ENCODE measurements at places on chromosomes 2 and 18.

- no peak for DNase-seq
These were observed 50.3 kb upstream of the EPC2 start for GRCh38 chr2:148594216-148594615.

DNA sequence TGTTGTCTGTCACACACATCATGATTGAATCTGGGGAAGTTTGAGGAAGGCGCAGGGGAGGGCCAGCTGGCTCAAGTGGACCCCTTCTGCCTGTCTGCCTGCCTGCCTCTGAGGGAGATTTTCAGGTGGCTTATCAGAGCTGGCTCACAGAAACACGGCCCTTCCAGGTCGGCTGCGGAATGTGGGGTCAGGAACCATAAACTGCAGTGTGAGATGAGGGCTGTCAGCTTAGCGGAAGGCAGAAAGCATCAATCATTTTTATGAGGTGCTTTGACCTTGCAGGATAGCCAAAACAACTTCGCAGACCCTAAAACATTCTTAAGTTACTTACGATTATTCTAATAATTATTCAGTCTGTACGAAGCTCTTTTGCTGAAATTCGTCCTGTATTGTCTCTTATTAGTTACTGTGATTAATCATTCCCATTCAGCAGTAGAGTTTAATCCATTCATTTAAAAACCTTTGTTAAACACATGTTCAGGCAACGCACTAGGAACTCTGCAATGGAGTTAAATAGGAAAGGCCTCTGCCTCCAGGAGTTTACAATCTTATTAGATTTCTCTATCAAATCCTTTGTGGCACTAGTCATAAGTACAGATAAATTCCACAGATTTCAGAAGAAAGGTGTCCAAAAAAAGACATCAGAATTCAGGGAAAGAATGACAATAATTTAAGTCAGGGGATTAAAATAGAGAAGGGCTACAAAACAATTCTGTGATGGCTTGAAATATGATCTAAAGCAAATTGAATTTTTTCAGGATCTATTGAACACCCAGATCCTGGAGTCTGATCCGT is 371.6 kb downstream of the HRH4 start:
- no peak for DNase-seq

GRCh38 chr2:129915303-129915840 is 64.1 kb upstream of the RAB6C start:
- DNase-seq, result no peak

GRCh38 chr2:214294426-214294825 is 116.4 kb upstream of the VWC2L start:
- DNase-seq, result no peak

DNA sequence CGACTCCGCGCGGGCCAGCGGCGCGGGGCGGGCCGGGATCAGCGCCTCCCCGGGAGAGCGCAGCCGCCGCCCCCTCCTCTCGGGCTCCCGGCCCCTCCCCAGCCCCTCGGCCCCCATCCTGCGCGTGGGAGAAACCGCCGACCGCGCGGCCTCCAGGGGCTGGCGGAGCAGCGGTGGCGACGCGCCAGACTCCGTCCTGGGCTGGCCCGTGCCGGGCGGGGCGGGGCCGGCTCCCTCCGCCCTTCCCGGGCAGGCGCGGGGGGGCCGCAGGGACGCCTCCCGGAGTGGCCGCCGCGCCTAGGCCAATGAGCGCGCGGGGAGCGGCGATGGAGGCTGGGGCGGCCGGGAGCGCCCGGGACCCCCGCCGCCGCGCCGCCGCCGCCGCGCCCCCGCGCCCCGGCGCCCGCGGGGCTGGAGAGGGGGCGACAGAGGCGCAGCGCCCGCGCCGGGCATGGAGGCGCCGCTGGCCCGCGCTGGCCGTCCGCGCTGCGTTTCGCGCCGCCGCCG is 49.1 kb downstream of the KCNIP3 start:
- DNase-seq, result no peak

GRCh38 chr2:10993001-10993481 is 81.3 kb downstream of the KCNF1 start:
- no peak for DNase-seq

Measured in HL-60 (cell line).